Activated CD8-positive, alpha-beta T cell treated with anti-CD3 and anti-CD28 coated beads, Interleukin-2, amount 10 ng/mL, durations not matched to agents 7 days and 5 days (primary cell): ENCODE measurements at places on chromosomes 16 and 17. TPM values are rescaled to one million over a fixed set of nuclear protein-coding genes. Genes with fewer than 3 reads are reported as not detected.

Gene NUTF2
- total RNA-seq: 125 TPM

Gene AXIN1
- total RNA-seq: 26.1 TPM

Gene TP53TG3F
- total RNA-seq: not detected

Gene HCRT
- not detected for total RNA-seq

Gene ASGR1
- 1.3 TPM for total RNA-seq

Gene HIRIP3
- 47.3 TPM for total RNA-seq

Gene SSH2
- 73.5 TPM for total RNA-seq

Gene CBX8
- total RNA-seq: 9.4 TPM

DNA sequence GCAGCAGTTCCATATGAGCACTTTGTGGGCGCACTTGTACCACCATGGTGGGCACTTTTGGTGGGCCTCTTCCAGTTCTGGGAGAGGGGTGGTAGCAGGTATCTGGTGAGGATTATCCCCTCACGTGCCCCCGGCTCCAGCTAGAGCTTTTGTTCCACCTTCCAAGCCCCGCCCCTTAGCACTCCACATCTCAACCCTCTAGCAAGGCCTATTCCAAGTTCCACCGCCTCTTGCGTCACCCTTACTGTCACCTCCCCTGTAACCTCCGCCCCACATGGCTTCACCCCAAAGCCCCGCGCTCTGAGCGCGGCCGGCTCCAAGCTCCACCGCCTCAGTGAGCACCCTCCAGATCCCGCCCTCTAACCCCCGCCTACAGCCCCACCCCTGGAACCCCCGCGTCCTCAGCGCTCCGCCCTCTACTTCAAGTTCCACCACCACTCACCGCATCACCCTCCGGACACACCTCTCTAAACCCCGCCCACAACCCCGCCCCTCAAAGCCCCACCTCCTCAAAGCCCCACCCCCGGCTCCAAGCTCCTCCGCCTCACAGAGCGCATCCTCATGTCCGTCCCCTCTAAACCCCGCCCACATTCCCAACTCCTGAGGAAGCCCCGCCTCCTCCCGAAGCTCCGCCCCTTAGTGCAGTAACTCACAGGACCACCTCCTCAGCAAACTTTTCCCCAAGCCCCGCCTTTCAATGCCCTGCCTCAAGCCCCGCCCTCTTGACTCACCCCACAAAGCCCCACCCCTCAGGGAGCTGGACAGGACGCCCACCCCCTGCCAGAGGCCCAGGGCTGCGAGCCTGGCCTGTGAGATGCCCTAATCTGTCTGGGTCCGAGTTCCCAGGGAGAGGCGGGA is 11.1 kb downstream of the SCN4A start:
- DNase-seq: peak; percentile 49

DNA sequence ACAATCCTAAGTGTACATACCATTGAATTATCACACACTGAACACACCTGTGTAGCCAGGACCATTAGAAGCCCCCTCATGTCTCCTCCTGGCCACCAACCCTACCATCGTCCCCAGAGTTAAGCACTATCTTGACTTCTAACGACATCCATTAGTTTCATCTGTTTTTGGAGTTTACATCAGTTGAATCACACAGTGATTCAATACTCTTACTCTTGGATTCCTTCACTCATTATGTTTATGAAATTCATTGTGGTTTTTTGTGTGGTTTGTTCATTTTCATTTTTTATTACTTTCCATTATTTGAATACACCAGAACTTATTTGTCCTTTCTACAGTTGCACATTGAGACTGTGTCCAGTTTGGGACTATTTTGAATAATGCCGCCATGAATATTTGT is 13.6 kb downstream of the DRC7 start:
- DNase-seq: no peak

DNA sequence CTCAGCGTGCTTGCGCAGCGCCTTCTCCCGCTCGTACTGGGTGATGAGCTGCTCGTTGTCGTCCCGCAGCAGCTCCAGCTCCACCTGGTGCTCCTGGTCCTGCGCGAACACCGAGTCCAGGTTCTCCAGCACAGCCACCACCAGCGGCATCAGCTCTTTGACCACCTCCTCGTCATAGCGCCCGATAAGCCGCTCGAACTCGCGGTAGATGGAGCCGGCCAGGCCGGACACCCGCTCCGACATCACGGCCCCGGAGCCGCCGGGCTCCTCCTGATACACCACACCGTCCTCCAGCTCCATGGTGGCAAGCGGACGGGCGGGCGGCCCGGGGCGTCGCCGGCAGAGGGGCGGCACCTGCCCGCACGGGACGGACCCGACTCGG is 320 bp downstream of the SPAG9 start:
- DNase-seq: peak; percentile 64

GRCh38 chr17:63841350-63842172 is 924 bp downstream of the SMARCD2 start:
- DNase-seq: peak; percentile 39

- no peak for DNase-seq
Measured at GRCh38 chr17:44840936-44841335, 6.7 kb upstream of the HIGD1B start.

DNA sequence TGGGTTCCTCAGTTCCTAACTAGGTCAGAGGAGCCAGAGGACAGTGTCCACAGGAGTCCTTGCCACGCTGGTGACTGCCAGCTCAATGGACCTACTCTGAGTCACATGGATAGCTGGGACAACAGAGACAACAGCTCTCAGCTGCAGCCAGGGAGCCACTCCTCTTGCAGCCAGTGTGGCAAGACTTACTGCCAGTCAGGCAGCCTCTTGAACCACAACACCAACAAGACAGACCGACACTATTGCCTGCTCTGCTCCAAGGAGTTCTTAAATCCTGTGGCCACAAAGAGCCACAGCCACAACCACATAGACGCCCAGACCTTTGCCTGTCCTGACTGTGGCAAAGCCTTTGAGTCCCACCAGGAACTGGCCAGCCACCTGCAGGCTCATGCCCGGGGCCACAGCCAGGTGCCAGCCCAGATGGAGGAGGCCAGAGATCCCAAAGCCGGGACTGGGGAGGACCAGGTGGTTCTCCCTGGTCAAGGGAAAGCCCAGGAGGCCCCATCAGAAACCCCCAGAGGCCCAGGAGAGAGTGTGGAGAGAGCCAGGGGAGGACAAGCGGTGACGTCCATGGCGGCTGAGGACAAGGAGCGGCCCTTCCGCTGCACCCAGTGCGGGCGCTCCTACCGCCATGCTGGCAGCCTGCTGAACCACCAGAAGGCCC is 6.7 kb downstream of the ZNF646 start:
- no peak for DNase-seq

- DNase-seq: no peak
Measured at GRCh38 chr17:28714281-28714680, 2.6 kb upstream of the PROCA1 start.

DNA sequence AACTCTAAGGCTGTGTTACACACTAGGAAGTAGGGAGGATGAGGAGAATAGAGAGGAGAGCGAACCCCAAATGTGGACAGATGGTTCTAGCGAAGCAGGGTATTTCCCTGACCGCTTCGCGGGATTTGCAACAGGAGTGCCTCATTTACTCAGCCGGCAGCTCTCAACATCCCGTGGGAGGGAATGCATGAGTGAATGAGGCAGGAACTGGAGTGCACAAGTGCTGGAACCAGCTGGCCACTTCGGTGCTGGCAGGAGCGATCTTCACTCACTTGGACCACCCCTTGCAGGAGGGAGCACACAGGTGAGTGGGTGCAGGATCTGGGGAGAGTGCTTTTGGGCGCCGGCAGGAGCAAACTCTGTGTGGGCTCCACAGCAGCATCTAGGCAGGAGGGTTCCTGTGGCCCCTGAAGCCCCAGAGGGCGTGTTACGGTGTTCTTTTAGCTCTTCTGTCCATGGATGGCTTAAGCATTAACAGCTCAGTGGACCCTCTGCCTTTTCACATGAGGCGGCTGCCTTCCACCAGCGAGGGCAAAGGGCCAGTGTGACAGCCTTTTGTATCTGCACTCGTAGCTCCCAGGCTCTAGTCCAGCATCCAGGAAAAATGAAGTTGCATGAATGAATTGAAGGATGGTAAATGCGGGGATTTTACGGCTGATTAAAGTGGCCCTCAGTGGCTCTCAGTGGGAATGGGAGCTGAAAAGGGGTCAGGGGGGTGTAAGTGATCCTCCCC is 17.4 kb upstream of the ZNHIT3 start:
- no peak for DNase-seq

GRCh38 chr16:9297437-9298113 is 206.1 kb downstream of the HAPSTR1 start:
- DNase-seq: no peak

DNA sequence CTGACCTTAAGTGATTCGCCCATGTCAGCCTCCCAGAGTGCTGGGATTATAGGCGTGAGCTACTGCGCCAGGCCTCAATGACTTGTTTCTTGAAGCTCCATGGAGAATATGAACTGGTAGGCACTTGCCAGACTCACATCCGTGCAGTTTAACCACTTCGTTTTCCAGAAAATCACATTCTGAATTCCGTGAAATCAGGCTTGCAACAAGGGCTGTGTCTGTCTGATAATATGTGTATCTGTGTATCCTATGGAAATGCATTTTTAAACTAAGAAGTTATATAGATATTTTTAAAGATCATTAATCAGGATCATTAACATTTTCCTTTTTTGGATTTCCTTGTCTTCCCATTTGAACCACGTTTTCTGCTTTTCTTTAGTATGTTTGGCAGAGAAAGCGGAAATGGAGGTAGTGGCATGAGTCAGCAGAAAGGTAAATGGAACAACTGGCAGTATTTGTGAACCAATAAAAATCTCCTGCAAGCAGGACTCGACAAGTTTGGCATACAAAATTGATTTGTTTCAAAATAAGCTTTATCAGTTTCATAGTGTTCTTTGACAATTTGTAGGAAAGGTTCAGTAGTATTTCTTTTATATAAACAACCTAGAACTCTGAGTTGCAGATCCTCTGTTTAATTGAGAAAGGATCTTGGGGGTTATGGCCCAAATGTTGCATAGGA is 33.0 kb downstream of the USP10 start:
- DNase-seq: no peak

GRCh38 chr16:27311448-27311830 is 2.3 kb upstream of the IL4R start:
- no peak for DNase-seq

DNA sequence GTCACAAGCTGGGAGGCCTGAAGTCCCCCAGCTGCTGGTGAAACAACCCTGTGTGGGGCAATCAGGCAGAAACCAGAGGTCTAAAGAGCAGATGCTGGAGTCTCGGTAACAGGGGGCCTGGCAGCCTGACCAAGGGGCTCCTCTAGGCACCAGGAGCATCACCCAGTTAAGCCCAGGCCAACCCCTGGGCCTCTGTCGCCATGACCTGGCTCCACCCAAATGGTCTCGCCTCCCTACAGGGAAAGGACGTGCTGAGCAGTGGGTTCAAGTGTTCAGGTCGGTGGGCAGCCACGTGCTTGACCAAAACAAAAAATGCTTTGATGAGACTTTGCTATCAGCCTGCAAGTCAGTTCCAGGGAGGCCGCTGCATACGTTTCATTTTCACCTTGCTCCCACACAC is 240.3 kb downstream of the ZNF423 start:
- no peak for DNase-seq

DNA sequence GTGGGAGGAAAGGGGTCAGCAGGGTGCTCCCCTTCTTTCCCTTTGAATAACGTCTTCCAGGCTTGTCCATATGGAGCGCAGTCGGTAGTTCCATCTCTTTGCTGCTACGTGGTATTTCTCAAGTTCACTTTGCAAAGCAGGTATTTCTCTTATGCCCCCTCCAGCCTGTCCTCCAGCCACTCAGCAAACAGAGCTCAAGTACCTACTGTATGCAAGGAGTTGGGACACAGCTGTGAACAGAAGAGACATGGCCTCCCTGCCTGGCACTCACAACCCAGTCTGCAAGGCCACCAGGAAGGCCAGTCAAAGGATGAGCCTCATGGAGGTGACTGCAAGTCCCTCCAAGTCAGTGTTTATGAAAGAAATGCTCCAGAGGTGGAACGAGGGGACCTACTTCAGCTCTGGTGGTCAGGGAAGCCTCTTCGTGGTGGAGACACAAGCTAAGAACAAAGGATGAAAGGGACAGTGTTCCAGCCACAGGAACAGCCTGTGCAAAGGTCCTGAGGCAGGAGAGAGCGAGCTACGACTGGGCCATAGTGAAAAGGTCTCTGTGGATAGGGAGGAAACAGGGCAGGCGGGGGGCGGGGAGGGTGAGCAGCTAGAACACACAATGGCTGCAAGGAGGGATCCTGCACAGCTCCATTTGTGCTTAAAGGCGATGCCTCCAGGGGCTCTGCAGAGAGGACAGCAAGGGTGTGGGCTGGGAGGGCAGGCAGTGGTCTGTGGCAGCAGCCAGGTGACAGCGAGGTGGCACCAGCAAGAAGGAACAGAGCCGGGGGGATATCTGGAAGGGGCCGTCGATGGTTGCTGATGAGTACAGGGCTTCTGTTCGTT is 32.6 kb downstream of the PPL start:
- DNase-seq: no peak

DNA sequence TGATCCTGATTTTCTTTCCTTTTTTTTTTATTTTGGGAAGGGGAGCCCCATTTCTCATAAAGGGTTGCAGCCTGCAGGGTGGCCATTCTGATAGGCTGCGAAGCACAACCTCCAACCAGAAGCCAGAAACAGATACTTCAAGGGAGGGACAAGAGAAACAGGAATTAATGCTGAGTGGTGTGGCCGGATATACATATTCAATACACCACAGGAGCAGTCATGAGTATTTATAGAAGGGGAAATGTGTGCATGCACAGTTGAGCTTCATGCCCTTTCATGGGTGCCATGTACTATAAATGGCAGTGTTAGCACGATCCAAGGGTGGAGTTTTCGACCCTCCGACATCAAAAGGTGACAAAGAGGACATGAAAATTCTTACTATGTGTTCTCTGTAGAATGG is 320.8 kb downstream of the CBLN1 start:
- DNase-seq: no peak

GRCh38 chr16:273547-274421 is 2.0 kb downstream of the RGS11 start:
- DNase-seq: no peak

DNA sequence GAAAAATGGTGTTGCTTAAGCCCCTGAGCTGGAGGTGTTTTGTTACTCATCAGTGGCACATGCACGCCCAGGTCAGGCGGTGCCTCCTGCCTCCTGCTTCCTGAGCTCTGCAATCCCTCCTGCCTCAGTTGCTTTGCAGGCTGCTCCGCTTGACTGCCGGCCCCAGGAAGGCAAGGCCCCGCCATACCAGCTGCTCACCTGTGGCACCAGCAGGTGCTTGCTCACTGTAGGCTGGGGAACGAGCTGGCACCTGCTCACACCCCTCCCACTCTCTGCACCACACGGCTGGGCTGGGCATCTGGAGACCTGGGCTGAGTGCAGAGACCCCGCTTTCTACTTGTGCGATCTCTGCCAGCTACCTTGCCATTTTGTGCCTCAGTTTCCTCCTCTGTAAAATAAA is 200.2 kb downstream of the RBFOX3 start:
- DNase-seq: no peak
